Epithelial cell of proximal tubule (primary cell): ENCODE measurements at places on chromosomes 1 and 21. TPM values are rescaled to one million over a fixed set of nuclear protein-coding genes. Genes with fewer than 3 reads are reported as not detected.

The CD1D gene
- total RNA-seq: 0.72 and 3.0 TPM in 2 replicates

The SUSD4 gene
- total RNA-seq: 0.07 and 0.12 TPM in 2 replicates

The SIM2 gene
- 22.3 and 23.2 TPM in 2 replicates for total RNA-seq

GRCh38 chr1:209600541-209600940 lies 17.0 kb downstream of the CAMK1G start:
- no peak for DNase-seq
